ENCODE measurements at places on chromosomes 12 and 14. TPM values are rescaled to one million over a fixed set of nuclear protein-coding genes. Genes with fewer than 3 reads are reported as not detected.

Gene CACNA2D4
- total RNA-seq = not detected

DNA sequence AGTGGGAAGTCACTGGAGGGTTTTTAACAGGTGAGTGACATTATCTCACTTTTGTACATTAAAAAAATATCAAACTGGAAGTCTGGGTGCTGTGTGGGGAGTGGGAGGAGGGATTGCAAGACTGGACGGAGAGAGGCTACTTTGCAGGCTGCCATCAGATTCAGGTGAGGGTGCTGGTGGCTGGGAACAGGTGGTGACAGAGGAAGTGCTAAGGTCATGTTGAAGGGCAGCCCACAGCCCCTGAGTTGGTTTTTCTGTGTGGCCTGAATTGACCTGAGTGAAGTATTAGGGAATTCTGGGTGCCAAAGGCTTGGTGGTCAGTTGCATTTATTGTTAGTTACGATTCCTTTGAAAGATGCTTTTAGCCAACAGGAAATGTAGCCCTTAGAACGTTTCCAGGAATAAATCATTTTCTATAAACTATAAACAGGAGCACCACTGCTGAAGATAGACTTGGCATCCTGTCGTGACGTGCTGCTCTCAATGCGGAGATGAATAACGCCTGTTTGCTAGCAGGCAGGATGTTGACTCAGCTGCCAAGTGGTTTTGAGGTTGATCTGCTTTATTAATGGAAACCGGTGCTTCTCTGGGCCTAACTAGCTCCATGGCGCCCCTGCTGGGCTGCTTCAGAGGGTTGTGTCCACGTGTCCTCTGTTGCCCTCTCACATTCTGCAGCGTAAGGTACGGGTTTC lies 707.5 kb upstream of the TMEM132C start:
- DNase-seq = peak; percentile 92

Gene HCAR1
- total RNA-seq = not detected

- DNase-seq = no peak
Observed at GRCh38 chr12:14874882-14875281, 10.8 kb downstream of the MGP start.

DNA sequence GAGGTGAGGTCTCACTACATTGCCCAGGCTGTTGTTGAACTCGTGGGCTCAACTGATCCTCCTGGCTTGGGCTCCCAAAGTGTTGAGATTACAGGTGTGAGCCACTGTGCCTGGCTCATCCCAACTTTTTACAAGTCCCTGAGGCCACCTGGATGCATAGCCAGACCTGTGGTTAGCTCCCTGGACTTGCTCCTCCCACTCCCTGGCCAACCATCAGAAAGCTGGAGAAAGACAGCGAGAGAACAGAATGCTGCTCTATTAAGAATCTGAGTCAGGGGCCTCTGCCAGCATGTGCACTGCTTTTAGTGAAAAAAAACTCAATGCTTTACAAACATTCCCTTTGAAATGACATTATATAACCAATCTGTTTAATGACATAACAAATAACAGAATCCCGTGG lies 78.2 kb downstream of the RBM19 start:
- no peak for DNase-seq

Gene HRK
- 11.9 TPM for total RNA-seq

GRCh38 chr14:93533842-93534241 lies 103.1 kb downstream of the UNC79 start:
- peak; percentile 7 for DNase-seq
